ENCODE measurements at places on chromosomes 2 and 18. TPM values are rescaled to one million over a fixed set of nuclear protein-coding genes. Genes with fewer than 3 reads are reported as not detected.

DNA sequence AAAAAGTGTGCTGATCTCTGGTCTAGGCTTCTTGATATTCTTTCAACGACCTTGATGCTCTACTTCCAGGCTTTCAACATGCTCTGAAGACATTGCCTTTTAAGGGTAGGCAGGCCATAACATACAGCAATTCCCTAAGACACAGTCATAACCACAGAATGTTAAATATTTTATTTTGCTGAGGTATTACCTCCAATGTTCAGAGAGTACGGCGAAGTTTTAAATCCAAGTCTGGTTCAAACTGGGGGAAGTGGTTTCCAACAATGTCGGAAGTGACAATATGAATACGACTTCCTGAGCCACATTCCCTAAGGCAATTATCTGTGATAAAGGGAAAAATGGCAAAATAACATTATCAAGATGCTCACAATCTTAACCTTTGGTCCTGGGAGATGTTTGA, 1077.9 kb upstream of the PIK3C3 start:
- no peak for DNase-seq

DNA sequence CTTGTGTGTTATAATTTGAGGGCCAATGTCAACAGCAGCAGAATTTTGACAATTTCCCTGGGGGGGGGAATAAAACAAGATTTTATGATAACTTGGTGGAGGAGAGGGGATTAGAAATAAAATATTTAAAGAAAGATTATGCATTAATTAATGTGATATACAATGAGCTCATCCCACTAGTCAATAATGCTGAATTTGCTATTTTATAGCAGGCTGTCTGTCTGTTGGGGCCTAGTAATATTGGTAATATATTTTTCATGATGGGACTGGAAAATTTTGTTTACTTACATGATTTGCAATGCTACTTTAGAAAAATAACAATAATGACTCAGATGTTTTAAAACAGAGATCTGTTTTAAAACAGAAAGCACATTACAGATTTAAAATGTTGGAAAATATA, 118.0 kb downstream of the RNF152 start:
- no peak for DNase-seq

Gene LYG2
- 0.21 TPM for polyA plus RNA-seq

Gene IL36G
- polyA plus RNA-seq = 0.25 TPM

GRCh38 chr18:46110406-46110805, 6.2 kb downstream of the HAUS1 start:
- DNase-seq = no peak

DNA sequence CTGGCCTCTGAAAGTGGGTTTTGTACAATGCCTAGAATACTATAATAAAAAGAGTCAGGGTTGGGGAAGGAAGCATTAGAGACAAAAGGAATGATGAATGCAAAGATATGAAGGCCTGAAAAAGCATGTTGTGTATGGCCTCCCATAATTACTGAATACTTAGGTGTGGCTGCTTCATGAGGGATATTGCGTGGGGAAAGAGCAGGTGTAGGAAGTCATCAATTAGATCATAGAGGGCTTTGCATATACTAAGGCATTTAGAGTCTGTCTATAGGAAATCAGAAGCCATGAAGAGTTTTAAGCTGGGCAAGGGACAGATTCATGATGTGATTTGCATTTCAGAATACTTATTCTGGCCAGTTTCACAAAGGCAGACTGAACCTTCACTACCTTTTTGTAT, 48.2 kb downstream of the NCOA1 start:
- DNase-seq = no peak

Gene NEU4
- 1.2 TPM for polyA plus RNA-seq

DNA sequence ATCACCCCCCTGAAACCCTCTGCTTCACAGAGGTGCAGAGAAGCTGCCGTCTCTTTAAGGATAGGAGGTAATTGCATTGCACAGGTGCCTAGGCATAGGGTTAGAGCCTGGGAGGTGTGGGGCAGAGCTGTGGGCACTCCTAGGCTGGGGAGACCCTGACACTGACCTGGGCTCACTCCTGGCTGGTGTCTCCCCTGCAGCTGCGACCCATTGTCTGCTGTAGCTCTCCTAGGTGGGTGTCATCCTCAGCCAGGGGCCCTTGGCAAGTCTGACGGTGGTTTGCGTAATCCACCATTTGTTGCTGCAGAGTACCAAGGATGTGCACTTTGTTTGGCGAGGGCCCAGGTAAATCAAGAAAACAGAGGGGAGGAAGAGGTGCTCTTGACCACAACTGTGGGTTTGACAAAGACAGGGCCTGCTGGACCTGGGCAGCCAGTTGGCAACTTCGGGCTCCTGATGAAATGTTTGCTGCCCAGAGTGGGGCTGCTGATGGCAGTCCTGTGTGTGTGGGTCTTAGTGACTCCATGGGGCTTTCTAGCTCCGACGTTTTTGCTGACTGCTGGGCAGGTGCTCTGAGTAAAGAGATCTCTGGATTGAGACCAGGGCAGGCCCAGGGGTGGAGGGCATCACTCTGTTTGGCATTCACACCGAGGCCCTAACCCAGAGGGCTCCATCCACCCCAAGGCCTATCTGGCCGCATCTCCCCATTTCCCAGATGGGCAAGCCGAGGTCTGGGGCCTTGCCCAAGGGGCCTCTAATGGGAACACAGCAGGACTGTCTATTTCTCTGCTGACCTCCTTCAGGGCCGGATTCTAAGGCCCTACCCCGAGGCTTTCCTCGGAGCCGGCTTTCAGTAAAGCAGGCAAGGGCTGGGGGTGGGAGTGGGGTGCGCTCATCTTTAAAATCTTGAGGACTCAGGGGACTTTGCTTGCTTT, 67.7 kb downstream of the EDAR start:
- DNase-seq = no peak

GRCh38 chr2:111712940-111713515, 171.0 kb downstream of the ANAPC1 start:
- no peak for DNase-seq

DNA sequence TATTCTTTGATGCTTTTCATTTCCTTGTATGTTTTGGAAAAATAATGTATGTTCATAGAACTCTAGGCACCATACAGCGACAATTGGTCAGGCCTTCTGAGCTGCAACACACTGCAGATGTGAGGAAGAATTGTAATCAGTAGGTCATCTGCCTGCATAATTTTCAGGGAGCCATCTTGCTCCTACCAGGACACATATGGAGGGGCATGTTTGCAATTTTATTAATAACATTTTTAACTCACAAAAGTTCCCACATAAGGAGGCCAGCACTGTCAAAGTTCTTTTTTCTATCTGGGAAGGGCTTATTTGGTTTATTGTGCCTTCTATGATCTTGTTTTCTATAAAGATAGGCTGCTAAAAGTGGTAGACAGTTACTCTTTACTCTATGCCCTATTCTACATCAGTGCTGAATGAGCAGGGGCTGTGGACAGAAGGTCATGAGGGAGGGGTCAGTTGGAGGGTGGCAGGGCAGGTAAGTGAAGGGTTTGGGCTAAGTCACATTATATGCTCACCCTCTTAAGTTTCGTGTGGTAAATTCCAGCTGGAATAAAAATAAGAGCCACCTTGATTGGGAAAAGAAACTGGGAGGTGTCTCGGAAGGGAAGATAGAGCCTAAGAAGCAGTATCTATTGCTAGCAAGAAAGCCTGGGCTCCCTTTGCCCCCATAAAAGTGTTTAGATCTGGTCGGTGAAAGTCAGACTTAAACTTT, 126.3 kb downstream of the PLCL1 start:
- DNase-seq = no peak

Gene IL36A
- not detected for polyA plus RNA-seq

DNA sequence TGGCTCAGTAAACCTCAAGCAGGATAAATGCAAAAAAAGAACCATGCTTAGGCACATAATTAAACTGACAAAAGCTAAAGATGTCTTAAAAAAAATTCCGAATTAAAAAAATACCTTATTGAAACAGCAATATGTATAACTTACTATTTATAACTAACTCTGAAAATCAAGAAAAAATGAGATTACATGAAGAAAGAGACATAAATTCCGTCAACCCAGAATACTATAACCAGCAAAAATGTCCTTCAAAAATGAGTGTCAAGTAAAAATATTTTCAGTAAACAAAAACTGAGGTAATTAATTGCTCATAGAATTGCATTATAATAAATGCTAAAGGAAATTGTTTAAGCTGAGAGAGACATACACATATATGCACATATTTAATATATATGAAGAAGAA, 474.5 kb upstream of the SYT4 start:
- DNase-seq = no peak

Gene ADRA2B
- polyA plus RNA-seq = 5.1 TPM

Gene SLC14A1
- polyA plus RNA-seq = 4.8 TPM

DNA sequence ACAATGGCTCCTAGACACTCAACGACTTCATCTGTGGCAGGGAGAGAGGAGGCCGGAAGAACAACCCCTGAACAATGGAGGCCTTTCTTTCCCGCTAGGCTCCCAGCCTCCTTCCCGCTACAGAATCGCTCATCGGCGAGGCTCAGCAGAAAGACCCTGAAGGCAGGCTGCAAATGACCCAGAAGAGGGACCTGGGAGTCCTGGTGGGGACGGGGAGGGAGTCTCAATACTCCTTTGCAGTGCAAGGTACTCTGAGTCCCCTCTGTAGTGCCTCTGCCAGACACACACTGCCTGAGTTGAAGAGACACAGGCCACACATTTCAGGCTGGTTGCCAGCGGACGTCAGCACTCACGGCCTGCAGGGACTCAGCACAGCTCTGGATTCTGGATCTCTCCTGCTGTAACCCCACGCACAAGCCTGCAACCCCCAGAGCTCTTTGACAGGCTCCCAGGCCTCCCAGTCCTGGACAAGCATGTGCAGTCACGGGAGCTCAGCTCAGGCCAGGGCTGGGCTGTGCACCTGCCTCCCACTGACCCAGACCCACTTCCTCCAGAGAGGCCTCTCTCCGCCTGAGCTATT, 6.1 kb downstream of the GPR17 start:
- no peak for DNase-seq

DNA sequence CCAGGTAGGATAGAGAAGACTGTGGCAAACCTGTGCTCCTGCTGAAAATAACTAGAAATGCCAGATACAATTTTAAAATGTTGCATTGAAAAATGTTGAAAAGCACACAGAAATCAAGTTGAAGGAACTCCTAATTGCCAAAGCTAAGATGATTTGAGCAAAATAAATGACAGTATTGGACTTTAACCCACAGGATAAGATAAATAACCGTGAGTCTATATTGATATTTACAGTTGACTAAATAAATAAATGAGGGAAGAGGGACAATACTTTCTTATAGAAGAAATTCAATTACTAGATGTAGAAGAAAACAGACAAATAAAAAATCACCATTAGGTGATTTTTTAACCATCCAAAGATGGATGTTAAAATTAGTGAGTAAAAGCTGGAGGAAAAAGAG, 59.0 kb downstream of the CWC22 start:
- no peak for DNase-seq

DNA sequence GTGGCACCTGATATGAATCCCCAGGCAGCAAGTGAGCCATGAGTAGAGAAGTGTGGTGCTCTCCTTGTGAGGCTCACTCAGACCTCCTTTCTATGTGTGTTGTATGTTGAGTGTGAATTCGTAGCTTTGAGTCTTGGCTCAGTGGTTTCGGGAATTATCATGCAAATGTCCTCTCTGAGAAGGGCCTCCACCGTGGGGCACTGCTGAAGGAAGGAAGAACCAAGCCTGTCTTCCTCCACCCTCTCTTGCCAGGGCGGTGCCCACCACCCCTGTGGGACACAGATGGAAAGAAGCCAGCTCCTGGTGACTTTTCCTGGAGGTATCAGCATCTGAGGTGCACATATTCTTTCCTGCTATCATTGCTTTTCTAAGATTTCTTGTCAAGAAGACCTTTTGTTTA, 156.1 kb downstream of the MYT1L start:
- DNase-seq = no peak

- no peak for DNase-seq
Observed at GRCh38 chr2:2838548-2838845, 507.4 kb upstream of the MYT1L start.

DNA sequence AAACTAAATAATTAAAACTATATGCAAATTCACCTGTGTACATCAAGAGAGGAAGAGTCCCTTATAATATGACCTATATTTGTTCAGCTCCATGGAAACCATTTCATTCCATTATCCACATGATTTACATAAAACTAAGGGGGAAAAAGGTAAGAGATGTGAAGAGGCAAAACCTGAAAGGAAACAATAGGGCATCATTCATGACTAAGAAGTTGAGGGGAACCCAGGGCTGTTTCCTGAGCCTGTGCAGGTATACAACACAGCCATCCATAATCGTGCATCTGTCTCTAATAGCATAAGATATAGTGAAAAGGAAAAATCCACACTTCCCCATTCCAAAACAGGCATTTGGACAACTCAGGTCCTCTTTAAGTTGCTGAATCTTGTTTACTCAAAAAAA, 151.3 kb downstream of the NR4A2 start:
- no peak for DNase-seq

GRCh38 chr2:159753797-159754196, 41.5 kb downstream of the MARCHF7 start:
- no peak for DNase-seq

DNA sequence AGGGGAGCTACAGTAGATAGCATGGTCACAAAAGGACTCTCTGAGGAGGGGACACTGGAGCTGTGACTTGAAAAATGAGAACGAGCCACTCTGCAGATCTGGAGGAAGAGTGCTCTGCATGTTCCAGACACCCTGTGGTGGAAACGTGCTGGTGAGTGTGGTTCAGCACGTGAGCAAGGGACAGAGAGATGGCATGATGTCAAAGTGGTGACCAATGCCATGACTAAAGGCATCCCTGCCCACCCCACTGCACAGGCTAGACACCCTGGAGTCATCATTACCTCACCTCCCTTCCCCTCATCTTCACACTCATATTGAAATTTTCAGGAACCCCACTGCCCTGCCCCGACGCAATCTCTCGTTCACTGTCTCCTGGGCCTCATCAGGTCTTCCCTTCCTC, 56.5 kb downstream of the SLC4A5 start:
- DNase-seq = no peak

Gene DLX2
- polyA plus RNA-seq = 0.11 TPM

DNA sequence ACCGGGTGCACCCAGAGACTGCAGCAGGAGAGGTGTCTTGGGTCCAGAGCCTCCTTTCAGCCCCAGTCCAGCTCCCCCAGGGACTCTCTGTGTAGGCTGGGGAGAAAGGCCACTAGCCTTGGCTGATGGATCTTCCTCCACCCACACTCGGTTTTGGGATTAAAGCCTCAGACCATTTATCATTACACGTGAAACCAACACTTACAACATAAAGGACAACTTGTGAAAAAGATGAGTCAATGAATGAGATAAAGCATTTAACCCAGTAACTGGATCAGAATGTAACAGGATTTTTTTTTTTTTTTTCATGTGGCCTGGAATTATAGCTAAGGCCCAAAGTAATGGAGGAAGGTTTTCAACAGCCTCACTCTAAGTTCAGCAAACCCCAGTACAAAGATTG, 32.1 kb downstream of the NAT8 start:
- DNase-seq = no peak

Gene SNED1
- polyA plus RNA-seq = 14.0 TPM

Gene MROH2A
- polyA plus RNA-seq = 0.16 TPM

Gene ANKRD29
- polyA plus RNA-seq = 1.7 TPM
